Stimulated activated CD4-positive, alpha-beta T cell treated with anti-CD3 and anti-CD28 coated beads, TNF-alpha, amount 100 ng/mL, for 1 hour (primary cell): ENCODE measurements at places on chromosomes 3 and 15.

DNA sequence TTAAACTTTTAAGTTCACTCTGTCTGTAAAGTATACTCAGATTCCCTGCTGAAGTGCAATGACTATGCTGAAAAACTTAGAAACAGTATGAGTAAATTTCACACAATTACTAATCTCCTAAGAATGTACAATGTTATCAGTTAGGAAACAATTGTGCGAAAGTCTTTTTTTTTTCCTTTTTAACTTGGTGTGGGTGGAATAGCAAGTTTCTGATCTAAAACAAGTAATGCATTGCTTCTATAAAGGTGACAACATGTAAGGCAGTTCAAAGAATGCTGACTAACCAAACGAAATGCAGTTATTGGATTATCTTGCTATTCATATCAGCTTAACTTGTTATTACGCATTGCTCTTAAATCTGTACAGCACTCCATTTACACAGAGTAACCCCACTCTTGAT, 19.3 kb upstream of the SLC12A8 start:
- no peak for DNase-seq

GRCh38 chr15:68599560-68600071, 20.8 kb downstream of the CORO2B start:
- no peak for DNase-seq

- no peak for DNase-seq
Observed at GRCh38 chr15:33344111-33344510, 33.3 kb downstream of the RYR3 start.

DNA sequence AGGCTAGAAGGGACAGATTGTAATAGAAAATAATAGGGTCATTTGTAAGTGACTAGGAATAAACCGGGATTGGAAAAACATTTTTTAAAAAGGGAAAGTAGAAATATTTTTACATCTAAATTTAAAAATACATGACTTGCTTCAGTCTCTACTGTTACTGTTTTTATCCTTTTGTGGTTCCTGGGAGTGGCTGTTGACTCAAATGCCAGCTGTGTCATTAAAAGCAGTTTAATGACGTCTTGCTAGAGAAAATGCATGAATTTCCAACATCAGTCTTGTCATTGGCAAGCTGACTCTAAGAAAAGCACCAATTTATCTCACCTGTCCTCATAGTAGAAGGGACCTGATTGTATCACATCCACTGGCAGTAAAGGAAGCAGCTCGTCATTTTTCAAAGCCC, 16.7 kb upstream of the LCMT2 start:
- DNase-seq, result no peak

DNA sequence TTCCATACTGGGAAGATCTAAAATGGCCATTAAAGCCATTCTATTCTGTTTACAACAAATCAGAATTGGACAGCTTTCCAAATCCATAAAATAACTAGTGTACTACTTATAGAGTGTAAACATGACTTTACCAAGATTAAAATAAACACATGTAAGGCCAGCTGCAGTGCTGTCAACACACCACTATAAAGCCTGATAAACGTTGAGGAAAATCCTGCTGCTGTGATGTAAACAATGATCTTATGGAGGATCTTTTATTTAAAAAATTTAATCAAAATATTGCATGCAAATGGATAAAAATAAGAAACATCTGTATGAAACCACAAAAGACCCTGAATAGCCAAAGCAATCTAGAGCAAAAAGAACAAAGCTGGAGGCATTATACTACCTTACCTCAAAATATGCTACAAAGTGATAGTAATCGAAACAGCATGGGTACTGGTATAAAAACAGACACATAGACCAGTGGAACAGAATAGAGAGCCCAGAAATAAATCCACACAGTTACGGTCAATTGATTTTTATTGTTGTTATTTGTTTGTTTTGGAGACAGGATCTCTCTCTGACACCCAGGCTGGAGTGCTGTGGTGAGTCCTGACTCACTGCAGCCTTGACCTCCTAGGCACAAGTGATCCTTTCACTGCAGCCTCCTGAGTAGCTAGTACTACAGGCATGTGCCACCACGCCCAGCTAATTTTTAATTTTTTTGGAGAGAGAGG, 428.8 kb upstream of the C2CD4B start:
- DNase-seq, result no peak
